ENCODE measurements at places on chromosomes 2 and 18. TPM values are rescaled to one million over a fixed set of nuclear protein-coding genes. Genes with fewer than 3 reads are reported as not detected.

Gene IL1F10
- total RNA-seq, result not detected

Gene KCNG2
- not detected for total RNA-seq

Gene UGT1A7
- total RNA-seq, result not detected

Gene B3GNT7
- 0.73 TPM for total RNA-seq

Gene SPP2
- not detected for total RNA-seq

Gene FKBP1B
- 5.3 TPM for total RNA-seq

Gene EMILIN1
- total RNA-seq, result 1.5 TPM

Gene GEN1
- total RNA-seq, result 3.3 TPM

Gene RIT2
- 1.3 TPM for total RNA-seq

Gene NYAP2
- total RNA-seq, result 9.2 TPM

Gene LHCGR
- total RNA-seq, result 0.62 TPM

Gene NPPC
- total RNA-seq, result 5.6 TPM

Gene PLGLB1
- 12.1 TPM for total RNA-seq

Gene AKAIN1
- not detected for total RNA-seq

Gene NPHP1
- total RNA-seq, result 5.7 TPM

Gene NT5C1B
- total RNA-seq, result 0.55 TPM

Gene EDAR
- total RNA-seq, result 0.18 TPM
